ENCODE measurements at places on chromosomes 3 and 15.
A peak's percentile ranks its signal among the peaks of the same experiment; 100 is the strongest.

DNA sequence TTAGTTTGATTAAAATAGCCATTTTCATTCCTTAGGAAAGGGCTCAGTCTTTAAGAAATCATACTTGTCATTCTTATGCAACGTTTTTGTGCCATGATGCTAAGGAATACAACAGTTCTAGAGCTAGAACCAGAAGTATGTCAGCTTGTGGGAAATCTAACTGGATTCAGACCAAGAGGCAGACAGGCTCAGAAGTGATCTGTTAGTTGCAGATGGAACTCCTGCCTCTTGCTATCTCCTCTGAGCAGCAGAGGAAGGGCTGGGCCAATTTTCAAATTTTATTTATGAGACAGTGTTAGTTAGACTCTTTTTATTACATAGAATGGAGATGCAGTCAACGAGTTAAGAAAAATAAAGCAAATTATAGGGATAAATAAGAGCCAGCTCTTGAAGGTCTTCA lies 48.5 kb upstream of the RYR3 start:
- no peak for DNase-seq

DNA sequence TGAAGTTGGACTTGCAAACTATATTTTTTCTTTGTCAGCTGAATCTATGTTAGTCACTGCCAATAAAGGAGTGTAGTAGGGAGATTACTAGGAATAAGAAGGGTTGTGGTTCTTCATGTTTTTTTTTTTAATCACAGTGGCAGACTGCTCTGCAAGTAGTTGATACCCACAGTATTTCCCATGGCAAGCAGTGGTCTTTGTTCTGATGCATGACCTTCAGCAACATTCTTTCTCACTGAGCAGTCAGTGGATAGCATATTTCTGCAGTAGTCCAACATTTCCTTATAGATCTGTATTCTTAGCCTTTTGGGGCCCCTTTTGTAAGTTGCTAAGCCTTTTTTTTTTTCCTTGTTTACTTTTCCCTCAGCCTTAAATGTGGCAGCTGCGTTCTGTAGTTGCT lies 151.1 kb downstream of the DOCK3 start:
- DNase-seq: no peak

GRCh38 chr15:94704946-94705345 lies 473.6 kb downstream of the MCTP2 start:
- no peak for DNase-seq

DNA sequence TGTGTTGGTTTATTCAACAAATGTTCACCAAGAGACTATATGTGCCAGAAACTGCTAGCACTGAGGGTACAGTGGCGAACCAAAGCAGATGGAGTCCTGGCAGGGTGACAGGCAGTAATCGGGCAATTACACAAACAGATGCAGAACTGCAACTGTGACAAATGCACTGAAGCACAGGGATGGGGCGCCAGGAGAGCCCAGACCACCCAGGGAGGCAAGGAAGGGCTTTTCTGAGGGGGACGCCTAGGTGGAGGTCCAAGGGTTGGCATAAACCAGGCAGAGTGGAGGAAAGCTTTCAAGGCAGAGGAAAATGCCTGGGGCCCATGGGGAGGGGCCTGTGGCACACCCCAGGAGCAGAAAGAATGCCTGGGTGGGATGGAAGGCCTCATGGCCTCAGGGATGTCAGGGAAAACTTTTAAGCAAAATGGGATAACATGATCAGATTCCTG lies 5.5 kb downstream of the DIS3L start:
- DNase-seq: no peak

DNA sequence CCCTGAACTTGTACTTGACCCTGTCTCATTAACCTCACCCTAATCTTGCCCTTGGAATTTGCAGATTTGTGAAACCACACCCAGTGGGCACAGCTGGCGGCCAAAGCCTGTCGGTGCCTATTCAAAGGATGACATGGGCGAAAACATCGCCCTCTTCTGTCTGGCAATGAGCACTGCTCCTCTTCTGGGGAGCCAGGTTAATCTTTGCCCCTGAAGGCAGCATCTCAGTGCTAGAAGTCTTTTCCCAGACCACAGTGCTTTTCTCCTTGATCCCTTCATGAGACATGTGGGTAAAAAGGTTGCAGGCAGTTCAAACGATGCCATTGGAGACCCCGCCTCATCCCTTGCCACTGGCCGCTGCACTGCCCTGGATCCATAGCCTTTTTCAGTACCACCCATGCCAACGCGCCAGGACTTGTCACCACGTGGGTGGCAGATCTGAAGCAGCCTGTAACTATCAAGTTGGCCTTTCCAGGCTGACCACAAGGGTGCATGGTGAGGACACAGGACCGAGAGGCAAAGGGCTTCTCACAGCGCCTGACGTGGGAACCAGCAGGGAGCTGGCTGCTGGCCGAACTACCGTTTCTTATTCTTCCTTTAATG lies 6.5 kb upstream of the DNASE1L3 start:
- peak; percentile 31 for DNase-seq

GRCh38 chr15:34976743-34977142 lies 7.2 kb upstream of the AQR start:
- no peak for DNase-seq

DNA sequence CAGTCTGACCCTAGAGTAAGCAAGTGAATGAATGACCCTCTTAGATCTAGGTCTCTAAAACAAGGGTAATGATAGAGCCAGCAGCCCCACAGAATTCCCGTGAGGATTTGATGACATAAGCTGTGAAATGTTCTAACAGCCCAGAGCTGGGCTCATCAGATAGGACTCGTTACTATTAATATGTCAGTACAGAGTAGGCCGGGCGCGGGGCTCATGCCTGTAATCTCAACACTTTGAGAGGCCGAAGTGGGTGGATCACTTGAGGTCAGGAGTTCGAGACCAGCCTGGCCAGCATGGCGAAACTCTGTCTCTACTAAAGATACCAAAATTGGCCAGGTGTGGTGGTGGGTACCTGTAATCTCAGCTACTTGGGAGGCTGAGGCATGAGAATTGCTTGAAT lies 190.3 kb downstream of the FEZF2 start:
- DNase-seq: no peak

GRCh38 chr15:70316059-70316600 lies 218.4 kb upstream of the TLE3 start:
- DNase-seq: no peak

DNA sequence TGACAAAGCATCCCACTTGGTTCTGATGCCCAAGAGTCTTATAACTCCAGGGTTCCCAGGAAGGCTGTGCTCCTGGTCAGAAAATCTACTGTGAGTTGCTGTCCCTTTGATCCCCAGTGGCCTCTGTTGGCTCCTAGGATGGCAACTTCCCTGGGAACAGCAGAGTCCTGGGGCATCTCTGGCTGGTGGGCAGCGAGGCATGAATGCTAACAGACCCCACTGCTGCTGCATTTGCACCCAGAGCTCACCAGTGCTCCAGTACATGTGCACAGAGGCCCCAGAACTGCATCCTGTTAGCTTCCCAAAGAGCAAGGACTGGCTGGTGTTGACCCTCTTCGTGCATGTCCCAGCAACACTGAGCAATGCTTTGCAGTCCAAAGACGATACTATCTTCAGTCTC lies 15.7 kb downstream of the CAV3 start:
- DNase-seq: no peak

GRCh38 chr3:149650828-149651227 lies 7.0 kb downstream of the WWTR1 start:
- DNase-seq: no peak

DNA sequence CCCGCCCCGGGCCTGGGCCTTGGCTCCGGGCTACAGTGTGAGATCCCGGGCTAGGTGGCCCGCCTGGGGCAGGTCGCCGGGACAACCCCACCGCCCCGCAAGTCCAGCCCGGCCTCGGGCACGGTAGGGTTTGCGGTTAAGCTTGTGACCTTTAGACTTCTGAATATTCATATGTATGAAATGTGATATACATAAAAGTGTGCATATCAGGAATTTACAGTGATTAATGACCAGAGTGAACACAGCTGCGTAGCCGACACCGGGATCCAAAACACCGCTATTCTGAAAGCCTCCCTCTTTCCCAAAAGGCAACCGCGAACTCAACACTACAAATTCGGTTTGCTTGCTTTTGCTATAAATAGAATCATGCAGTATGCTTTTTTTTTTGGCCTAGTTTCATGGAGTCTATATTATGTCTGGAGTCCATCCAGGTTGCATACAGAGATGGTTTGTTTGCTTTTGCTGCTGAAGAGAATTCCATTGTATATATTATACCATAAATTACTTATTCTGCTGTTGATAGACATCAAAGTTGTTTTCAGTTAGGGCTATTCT lies 636 bp upstream of the SNRPA1 start:
- DNase-seq: no peak

DNA sequence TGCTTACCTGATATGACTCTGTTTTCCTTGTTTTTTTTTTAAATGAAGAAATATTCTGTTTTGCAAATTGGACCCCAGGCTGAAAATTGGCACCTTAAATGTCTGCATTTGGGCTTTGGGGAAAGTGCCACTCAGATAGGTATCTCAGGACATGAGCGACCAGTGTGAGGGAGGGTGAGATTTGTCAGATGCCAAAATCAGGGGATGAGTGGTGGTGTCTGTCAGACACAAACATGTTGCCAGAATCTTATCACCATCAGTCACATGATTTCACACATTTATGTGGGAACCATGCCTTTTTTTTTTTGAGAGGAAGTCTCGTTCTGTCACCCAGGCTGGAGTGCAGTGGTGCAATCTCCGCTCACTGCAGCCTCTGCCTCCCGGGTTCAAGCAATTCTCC lies 75.6 kb upstream of the OSBPL11 start:
- DNase-seq: no peak

DNA sequence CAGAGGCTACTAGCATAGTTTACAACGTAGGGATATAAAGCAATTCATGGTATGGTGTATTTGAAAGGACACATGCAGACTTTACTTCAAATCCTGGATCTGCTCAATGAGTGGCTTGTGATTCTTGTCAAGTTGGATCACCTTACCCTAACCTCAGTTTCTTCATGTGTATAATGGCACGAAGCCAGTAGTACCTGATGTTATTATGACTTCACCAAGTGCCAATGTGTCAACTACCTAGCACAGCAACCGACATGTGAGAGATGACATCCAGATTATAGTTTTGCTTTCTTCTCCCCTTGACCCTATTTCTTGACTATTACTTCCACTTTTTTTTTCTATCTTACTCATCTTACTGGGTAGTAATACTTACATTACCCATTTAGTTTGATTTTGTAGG lies 304.5 kb downstream of the RBMS3 start:
- no peak for DNase-seq

GRCh38 chr3:34858067-34858660 lies 781.2 kb upstream of the ARPP21 start:
- no peak for DNase-seq

DNA sequence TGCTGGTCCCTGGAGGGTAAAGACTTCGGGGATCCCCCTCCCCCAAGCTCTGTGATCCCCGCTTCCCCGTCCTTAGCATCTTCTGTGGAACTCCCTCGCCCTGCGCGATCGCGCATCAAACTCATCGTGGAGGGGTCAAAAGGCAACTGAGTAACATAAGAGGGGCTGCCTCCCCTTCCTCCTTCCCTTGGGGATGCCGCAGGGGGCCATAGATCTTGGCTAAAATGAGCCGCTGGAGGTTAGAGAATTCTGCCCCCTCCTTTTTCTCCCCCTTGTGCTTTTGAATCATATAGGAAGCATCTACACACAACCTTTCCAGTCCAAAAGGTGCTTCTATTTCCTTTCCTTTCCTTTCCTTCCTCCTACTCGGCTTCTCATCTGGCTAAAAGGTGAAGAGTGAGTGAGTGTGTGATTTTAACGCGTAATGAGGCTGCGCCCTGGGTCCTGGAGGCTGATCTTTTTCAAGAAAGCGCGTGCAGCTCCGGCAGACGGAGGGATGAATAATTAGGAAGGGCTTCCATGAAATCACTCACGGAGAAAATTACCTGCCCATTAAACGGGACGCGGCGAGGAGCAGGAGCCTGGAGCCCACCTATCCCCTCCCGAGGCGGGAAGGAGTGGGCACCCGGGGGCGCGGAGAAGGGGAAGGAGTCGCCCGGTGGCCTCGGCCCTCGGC lies 831 bp upstream of the ROBO2 start:
- no peak for DNase-seq

GRCh38 chr15:59244337-59244736 lies 37.7 kb downstream of the LDHAL6B start:
- DNase-seq: no peak

DNA sequence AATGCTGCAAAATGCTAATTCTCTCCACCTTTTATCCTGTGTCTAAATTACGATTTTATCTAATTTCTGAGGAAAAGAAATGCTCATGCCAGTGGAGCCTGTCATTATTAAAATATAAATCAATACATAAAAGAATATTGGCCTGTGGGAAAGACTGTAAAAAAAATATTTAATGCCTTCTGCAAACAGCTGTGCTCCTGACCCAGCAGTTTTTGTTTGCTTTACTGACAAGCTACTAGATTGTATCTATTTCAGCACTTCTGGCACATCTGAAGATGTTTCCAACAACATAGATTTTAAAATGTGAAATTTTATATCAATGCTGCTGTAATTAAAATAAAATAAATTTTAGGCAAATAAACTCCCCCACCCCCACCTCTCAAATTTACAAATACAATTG lies 493.6 kb upstream of the AGTR1 start:
- DNase-seq: no peak

DNA sequence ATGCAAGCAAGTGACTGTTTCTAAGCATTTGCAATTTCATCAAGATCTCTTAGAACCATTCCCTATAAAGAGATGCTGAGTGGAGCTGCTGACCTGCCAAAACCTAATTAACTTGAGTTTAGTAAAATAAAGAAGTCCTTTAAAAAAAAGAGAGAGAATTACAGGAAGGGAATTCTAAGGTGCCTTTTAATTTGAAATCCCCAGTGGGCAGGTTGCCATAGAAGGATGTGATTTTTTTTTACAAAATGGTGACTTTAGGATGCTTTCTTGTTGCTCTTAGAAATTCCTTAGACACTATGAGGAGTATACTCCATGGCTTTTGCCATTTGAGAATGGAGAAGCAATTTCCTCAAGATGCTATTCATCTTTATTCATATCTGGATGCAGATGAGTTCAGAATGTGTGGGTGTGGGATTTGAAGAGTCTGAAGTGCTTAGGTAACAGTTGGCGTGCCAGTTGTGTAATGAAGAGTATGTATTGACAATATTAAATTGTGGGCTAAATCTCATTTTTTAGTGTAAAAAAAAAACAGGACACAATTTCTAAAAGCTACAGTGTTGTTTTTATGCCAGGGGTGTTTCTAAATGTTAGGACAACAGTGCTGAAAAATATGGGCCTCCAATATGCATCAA lies 13.6 kb downstream of the LRRC3B start:
- DNase-seq: no peak

DNA sequence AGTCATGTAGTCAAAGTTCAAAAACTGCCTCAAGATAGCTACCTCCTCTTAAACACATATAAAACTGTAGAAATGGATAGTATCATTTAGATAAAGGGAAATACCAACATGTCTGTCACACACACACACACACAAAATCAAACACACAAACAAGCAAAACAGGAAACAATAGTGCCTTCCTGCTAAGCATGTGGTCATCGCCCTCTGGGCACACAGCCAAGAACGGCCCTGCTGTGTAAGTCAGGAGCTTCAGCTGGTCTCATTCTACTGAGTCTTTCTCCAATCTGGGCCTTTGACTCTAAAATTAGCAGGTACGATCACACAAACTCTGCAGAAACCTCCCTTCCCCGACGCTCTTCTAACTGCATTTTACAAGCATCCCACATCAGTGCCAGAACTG lies 272.2 kb upstream of the CHRNA7 start:
- DNase-seq: no peak

Measured in stimulated activated CD4-positive, alpha-beta T cell treated with anti-CD3 and anti-CD28 coated beads, Interleukin-4, amount 100 ng/mL, for 4 hours (primary cell).